ENCODE measurements at places on chromosomes 2 and 18.

- DNase-seq, result no peak
Observed at GRCh38 chr18:48817021-48817461, 133.7 kb downstream of the SMAD7 start.

GRCh38 chr18:38940475-38940862 lies 1374.9 kb upstream of the CELF4 start:
- DNase-seq, result no peak

DNA sequence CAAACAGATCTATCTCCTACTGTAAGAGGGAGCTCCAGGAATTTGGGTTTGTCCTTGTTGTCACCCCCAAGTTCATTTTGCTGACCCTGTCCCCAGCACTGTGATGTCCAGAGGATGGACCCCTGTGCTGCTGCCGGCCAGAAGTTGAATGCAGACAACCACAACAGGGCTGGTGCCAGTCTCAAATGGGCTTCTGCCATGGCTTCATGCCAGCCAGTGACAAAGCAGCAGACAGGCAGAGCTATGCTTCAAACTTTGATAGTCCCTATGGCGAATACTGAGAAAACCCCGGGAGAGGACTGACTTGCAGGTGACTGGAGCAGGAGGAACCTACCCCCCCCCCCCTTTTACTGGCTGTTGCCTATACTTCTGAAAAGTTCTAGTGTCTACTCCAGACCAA lies 3.2 kb downstream of the SMAD7 start:
- DNase-seq, result peak; percentile 68

DNA sequence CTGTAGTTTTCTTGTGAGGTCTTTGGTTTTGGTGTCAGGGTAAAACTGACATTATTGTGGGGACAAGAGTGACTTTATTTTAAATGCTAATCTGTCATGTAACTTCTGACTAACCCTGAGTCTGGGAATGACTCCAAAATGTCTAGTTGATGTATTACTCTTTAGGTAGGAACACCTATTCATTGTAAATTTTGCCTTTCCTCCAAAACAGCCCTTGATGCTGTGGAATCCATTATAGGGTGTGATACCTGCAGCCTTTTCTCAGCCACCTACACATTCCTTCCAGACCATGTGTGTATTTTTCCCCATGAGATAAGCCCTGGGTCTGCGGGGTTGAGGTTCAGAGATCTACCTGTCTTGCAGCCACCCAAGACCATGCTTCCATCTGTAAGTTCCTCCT lies 4.1 kb upstream of the PRR30 start:
- DNase-seq, result peak; percentile 6

- peak; percentile 24 for DNase-seq
Observed at GRCh38 chr18:3885209-3885792, 435.3 kb downstream of the TGIF1 start.

- no peak for DNase-seq
Observed at GRCh38 chr2:207248702-207249377, 83.1 kb upstream of the KLF7 start.

DNA sequence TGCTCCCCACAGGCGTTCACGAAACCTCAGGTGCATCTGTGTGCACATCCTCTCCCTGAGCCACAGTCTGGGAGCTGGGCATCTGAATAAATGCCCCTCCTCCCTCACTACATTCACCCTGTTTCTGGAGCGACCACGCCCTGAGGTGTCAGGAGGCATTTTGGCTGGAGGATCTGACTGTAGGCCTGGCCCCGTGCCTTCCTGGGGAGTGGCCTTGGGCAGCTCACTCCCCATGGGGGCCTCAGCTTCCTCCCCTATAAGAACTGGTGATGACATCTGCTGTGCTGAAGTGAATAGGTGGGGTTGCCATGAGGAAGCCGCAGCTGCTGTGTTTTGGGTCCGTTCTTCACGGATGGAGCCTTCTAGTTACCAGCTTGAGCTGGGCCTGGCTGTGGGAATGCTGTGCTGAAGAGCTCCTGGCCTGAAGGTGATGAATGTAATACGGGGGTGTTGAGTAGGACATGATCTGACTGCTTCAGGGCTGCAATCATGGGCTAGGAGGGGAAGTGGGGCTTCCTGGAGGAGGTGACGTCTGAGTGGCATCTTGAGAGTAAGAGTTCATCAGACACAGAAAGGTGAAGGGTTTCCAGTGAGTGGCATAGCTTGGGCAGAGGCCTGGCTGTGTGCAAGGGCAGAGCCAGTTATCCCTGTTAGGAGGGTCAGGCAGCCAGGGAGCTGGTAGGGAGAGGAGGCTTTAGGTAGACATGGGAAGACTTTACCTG lies 58.2 kb downstream of the GLI2 start:
- no peak for DNase-seq

DNA sequence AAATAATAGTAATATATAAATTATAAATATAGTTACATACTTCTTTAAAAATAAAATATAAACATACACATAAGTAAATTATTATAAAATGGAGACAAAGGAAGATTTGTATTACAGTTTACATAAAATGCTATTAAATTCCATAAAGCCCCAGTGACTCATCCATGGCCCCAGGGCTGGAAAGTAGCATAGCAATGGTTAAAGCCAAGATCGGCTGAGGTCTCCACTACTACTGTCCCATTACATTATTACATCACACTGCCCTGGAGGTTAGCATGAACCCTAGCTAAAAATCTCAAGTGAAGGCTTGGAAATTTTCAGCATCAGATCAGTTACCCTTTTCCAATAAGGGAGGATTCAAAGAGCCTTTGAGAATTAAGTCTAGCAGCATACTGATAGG lies 936.2 kb downstream of the DSC3 start:
- DNase-seq, result no peak

GRCh38 chr2:183809404-183809803 lies 685.2 kb downstream of the NUP35 start:
- DNase-seq, result no peak

DNA sequence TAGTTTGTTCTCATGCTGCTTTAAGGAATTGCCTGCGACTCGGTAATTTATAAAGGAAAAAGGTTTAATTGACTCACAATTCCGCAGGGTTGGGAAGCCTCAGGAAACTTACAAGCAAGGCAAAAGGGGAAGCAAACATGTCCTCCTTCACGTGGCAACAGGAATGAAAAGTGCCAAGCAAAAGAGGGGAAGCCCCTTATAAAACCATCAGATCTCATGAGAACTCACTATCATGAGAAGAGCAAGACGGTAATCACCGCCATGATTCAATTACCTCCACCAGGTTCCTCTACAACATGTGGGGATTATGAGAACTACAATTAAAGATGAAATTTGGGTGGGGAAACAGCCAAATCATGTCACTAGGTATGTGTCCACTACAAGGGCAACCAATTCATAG lies 53.9 kb downstream of the MAP4K3 start:
- no peak for DNase-seq

- no peak for DNase-seq
Observed at GRCh38 chr18:11883153-11883552, 25.0 kb downstream of the MPPE1 start.

DNA sequence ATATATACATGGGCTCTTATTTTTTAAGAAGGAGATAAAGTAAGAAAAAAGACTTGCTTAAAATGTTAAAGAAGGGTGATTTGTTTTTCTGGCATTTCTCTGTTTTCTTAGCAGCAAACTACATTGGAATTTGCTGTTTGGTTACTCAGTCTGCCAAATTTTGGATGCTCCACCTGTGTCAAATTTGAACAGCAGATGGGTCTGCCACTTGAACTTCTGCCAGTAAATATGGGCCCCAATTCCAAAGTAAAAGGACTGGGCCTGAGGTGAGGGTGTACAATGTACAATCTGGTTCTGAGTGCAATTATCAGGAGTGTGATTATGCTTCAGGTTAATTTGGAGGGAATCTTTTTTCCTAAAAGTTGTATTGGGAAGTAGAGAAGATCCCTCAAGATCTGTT lies 794.5 kb downstream of the DSC3 start:
- no peak for DNase-seq

DNA sequence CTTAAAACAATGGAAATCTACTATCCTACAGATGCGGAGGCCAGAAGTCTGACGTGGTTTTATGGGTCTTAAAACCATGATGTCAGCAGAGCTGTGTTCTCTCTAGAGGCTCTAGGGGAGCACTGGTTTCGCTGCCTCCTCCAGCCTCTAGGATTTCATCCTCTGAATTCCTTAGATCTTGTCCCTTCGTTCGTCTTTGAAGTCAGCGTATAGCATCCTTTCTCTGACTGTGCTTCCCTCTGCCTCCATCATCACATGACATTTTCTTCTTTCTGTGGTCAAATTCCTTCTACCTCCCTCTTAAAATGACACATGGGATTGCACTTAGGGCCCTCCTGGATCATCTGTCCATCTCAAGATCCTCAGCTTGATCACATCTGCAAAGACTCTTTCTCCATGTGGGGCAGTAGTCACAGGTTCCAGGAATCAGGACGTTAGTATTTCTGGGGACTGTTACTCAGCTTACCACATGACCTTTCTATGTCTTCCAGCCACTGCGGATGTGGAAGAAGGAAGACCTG lies 22.7 kb upstream of the NCK2 start:
- no peak for DNase-seq

DNA sequence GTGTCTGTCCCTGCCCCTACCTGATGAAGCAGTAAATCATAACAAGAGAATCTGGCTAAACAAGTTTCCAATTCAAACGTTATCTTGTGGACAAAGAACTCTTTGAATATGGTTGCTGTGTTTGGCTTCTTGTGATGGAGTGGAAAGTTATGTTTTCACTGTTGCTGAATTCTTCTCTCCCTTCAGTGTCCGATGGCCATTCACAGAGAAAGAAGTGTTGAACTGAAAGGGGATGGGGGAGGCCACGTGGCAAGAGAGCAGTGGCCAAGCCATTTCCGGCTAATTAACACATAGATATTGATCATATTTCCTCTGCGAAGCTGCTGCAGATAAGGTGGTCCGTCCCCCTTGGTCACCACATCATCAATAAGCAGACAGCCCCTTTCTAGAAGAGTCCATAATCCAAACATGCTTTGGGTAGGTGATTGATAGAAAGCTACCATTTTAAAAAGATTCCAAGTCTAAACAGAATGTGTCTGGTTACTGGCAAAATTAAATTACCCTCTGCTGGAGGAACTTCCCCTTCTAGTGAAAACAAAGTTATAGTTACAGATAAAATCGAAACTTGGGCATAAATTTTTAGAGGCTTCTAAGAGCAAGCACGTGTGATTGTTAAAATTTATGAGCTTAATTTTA lies 36.9 kb upstream of the FZD7 start:
- peak; percentile 69 for DNase-seq

DNA sequence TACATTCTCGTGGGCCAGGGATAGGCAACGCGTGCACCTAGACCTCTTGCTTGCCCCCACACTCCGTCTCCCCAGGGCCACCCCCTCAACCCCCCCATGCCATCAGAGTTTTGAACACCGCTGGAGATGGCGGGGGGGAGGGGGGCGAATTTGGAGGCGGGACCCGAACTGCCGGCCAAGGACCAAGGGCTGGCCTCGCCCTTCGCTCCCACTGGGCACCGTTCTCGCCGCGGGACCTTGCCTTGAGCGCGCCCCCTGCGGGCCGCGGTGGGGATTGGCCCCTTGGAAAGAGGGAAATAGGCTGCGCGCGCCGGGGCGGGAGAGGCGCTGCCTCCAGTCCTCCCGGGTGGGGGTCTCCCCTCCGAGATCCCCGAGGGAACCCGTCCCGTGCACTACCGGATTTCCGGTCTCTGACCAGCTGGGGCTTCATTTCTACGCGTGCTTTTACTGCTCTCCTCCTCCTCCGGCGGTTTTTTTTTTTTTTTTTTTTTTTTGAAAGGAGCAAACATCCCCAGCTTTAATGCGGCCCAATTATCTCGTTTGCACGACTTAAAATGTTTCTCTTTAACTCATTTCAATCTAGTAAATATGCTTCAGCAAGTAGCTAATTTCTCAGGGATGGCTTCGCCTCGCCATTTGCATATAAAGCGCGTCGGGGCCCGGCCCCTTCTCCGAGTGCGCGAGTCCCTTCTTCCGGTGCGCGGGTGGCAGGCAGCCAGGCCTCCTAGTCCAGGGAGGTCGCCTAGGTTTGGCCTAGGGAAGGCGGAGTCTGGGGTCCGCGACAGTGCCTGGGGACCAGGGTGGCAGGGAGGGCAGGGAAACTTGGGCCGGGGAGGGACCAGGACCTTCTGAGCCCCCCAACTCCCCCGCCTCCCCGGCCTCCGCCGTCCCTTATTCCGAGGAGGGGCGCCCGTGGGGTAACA lies 10.0 kb upstream of the GBX2 start:
- peak; percentile 93 for DNase-seq

GRCh38 chr18:10131460-10132395 lies 217.9 kb downstream of the VAPA start:
- DNase-seq, result peak; percentile 69

- DNase-seq, result no peak
Observed at GRCh38 chr2:23867449-23867848, 59.5 kb downstream of the ATAD2B start.

Data from SK-N-SH (cell line).